ENCODE measurements at places on chromosomes 13 and 19. TPM values are rescaled to one million over a fixed set of nuclear protein-coding genes. Genes with fewer than 3 reads are reported as not detected.

PLIN5 gene
- 25.1 TPM for total RNA-seq

ZNF790 gene
- 7.8 TPM for total RNA-seq

C19orf44 gene
- total RNA-seq, result 3.1 TPM

PLK5 gene
- not detected for total RNA-seq

UBL5 gene
- total RNA-seq, result 422 TPM

CEACAM16 gene
- total RNA-seq, result not detected

ZNF160 gene
- 16.8 TPM for total RNA-seq

LILRB4 gene
- 1.2 TPM for total RNA-seq

DNA sequence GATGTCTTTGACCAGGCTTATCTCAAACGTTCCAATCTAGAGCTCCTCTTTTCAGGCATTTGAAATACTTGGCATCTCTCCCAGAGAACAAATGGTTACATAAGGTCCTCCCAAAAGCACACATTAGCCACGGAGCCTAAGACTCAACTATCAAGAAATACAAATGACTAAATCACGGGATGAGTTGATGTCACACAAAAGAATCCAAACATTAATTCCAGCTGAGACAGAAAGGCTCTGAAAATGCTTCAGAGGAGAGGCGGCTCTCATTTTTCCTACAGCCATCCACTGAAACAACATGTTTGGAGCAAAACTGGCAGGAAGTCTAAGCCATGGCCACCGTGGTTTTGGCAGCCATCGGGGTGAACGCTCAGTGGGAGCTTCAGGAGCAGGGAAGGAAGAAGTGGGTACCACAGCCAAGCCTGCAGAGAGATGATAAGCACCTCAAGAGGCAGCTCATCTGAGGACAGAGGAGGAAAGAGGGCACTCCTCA lies 122.5 kb downstream of the STK24 start:
- DNase-seq, result no peak

GRCh38 chr19:38726761-38727301 lies 17.4 kb downstream of the CAPN12 start:
- DNase-seq, result no peak

- no peak for DNase-seq
These were observed 21.7 kb upstream of the ZNF429 start for GRCh38 chr19:21483589-21484170.

- DNase-seq, result no peak
These were observed 111.2 kb downstream of the KCNRG start for GRCh38 chr13:50126263-50126992.

DNA sequence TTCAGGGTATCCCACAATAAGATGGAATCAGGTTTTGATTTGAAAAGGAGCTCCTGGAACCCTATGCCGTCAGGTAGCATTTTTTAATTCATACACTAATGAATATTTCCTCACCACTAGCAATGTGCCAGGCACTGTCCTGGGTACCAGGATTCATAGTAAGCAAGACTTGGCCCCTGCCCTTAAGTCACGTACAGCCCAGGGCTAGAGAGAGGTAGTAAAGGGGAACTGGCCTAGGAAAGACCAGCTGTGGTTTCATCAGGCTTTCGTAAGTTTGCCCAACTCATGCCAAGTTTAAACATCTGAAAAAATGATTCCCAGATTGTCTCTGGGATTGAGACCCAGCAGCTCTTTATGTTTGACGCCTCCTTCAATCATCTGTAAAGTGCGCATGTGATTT lies 45.9 kb upstream of the AMER2 start:
- no peak for DNase-seq

GRCh38 chr13:74251778-74252519 lies 117.7 kb upstream of the KLF12 start:
- DNase-seq, result no peak

- DNase-seq, result no peak
These were observed 120.0 kb downstream of the CYSLTR2 start for GRCh38 chr13:48773531-48774275.

- no peak for DNase-seq
These were observed 32.0 kb upstream of the TUBGCP3 start for GRCh38 chr13:112619730-112620631.

DNA sequence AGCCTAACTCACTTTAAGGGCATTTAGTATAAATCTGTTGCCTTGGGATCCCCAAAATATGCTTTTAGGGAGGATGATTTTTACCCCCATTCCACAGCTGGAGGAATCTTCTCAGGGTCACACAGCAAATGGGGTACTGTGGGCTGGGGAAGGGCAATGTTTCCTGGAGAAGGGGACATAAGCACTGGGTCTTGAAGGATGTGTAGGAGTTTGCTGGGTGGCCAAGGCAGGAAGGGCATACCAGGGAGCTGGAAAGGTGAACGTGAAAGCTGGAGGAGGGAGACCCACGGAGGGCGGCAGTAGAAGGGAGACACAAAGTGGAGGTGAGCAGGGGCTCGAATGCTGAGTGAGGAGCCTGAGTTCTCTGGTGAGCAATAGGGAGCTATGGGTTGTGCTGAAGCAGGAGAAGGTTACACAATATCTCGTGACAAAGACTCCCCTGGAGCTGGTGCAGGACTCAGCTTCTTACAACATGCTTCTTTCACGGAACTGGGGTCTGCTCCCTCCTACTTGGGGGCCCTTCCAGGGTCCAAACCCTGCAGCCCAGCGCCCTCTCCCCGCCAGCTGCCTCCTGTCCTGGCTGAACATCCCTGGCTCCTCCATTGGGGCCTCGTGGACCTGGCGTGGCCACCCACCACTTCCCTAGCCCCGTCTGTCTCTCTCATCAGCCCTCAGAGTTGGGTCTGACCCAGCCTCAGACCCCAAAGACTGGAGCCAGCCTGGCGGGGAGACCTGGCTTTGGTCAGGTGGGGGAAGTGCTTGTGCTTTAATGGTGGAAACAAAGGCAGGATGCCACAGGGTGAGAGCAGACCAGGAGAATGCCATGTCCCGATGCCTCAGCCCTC lies 11.1 kb downstream of the CILP2 start:
- DNase-seq, result no peak

- no peak for DNase-seq
These were observed 791 bp downstream of the PRKD2 start for GRCh38 chr19:46715975-46716671.

DNA sequence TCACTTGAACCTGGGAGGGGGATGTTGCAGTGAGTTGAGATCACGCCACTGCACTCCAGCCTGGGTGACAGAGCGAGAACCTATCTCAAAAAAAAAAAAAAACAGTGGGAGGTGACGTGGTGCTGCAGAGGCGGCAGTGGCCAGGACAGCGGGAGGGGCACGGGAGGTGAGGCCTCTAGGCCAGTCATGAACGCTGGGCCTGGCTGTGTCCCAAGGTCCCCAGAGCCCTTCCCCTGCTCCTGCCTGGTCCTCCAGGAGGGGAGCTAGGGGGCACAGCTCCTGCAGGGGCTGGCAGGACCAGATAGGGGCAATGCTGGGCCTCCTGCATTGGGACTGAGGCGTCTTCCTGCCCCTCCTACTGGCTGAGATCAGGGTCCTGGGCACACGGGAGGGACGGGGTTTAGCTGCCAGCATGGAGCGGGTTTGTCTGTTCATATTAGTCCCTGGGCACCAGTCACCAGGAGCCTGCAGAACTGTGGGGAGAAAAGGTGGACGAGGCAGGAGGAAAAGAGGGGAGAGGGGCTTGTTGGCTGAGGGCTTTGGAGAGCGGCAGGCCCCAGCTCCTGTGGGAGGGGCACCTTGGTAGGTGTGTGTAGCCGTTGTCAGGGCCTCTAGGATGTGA lies 4.5 kb downstream of the MAP2K7 start:
- DNase-seq, result no peak

DNA sequence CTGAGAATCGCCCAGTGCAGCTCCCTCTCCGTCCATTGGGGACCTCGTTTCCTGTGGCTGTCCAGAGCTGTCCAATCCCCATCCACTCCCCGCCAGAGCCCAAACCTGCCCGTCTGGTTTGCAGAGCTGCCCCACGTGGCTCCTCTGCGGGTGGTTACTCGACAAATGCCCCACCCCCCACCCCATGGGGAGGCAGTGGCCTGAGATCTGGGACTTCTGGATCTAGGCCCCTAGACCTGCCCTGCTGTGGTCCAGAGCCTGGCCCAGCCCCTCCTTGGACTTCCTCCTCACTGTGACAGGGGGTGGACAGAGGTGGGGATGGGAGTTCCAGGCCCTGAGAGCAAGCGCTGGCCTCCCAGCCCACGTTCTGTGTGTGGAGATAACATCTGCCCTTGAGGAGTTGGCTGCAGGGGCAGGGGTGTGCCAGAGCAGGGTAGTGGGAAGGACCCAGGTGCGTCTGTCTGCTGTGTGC lies 29.1 kb downstream of the PAK4 start:
- DNase-seq, result no peak

DNA sequence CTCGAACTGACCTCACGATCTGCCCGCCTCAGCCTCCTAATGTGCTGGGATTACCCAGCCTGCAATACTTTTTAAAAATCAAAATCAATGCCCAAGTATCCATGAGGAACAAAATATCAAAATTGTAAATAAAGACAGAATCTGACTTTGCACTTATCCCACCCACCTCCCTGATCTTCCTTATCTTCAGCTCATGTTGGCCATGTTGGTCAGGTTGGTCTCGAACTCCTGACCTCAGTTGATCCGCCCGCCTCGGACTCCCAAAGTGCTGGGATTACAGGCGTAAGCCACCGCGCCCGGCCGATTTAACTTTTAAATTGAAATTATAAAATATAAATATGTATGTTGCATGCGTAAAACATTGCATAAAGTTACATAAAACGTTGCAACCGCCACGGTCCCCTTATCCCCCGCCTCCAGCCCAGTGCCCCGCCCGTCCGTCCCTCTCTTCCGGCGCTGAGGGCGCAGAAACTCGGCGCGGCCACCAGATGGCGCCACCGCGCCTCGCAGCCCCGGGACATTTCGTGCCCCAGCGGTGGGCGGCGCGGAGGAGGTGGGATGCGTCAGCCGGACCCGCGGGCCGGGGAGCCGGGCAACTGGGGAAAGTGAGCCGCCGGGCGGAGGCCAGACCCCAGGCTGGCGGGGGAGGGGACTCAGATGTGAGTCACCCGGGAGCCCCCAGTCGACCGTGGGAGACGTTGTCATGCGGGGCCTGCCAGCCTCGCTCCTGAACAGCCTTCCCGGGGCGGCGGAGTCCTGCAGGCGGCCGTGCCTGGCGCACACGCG lies 1.5 kb upstream of the GADD45B start:
- DNase-seq, result peak; percentile 94

- no peak for DNase-seq
These were observed 353.6 kb upstream of the GPC6 start for GRCh38 chr13:92873029-92873428.

GRCh38 chr13:85608255-85608829 lies 190.9 kb downstream of the SLITRK6 start:
- DNase-seq, result no peak

- DNase-seq, result no peak
These were observed 4.3 kb upstream of the ZFR2 start for GRCh38 chr19:3873151-3873550.

- DNase-seq, result no peak
These were observed 493.3 kb downstream of the LMO7 start for GRCh38 chr13:76129305-76130000.

GRCh38 chr19:32682317-32682716 lies 6.7 kb downstream of the RGS9BP start:
- DNase-seq, result no peak

GRCh38 chr13:113559901-113560644 lies 24.5 kb upstream of the TFDP1 start:
- DNase-seq, result peak; percentile 74

GRCh38 chr19:43763473-43763939 lies 8.7 kb upstream of the SMG9 start:
- DNase-seq, result no peak

DNA sequence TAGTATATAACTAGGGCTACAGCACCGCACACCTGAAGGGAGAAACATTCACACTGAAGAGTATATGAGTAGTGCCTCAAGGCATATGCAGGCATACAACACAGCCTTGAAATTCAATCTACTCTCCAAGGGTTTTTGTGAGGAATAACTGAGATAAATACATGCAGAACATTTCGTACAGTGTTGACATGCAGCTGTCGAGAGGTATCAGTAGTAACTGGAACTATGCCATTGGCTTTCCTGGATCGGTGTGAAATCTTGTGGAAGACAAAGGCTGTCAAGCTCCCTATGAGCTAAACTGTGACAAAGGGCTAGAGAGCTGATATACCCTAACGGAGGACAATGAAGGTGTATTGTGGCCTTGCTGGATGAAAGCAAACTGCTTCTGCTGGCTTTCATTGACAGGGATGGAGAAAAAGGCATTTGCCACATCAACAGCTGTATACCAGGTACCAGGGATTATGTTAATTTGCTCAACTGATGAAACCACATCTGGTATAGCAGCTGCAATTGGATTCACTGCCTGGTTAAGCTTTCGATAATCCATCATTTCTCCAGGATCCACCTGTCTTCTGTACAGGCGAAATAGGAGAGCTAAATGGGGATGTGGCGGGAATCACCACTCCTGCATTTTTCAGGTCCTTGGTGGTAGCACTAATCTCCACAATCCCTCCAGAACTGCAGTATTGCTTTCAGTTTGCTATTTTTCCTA lies 16.3 kb downstream of the MTRF1 start:
- DNase-seq, result no peak

DNA sequence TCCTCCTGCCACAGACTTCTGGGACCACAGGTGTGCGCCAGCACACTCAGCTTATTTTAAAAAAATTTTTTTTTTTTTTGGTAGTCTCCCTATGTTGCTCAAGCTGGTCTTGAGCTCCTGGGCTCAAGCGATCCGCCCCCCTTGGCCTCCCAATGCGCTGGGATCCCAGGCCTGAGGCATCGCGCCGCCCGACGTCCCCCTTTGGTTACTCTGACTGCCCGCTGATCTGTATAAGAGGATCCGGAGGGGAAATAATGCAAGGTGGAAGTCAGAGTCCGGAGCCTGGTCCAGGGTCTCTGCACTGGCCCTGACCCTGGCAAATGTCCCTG lies 486 bp upstream of the ZNF805 start:
- DNase-seq, result no peak
